ENCODE measurements at places on chromosomes 13 and 19. TPM values are rescaled to one million over a fixed set of nuclear protein-coding genes. Genes with fewer than 3 reads are reported as not detected.

DNA sequence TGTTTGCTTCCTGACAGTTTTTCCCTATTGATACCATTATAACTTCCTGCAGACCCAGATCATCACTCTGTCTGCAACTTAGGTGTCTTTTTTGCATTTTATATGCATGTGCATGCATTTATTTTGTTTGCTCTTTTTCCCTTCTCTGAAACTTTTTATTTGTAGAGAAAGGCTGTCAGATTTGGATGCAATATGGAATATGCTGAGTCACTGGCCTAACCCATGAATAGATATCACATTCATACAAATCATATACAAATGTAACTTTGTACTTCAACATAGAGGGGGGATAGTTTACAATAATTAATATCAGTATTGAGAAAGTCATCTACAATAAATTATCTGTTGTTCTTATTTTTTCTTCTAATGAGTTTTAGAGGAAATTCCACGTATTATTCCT, 1465.0 kb downstream of the EFNB2 start:
- no peak for DNase-seq

DNA sequence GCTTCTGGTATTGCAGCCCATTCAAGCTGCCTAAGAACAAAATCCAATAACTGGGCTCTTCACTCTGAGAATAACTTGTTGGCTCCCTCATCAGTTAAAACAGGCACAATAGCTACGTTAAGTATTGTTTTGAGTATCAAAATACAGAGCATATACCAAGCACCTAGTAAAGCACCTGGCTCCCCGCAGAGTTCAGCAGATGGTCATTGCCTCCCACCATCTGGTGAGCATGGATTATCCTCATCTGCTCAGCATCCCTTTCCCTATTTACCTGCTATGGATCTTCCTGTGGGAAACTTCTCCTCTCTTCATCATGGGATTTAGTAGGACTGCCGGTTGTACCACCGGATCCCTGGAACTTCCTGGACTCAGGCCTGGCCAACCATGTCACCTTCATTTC, 199.2 kb upstream of the MAB21L1 start:
- DNase-seq, result no peak

- no peak for DNase-seq
These were observed 132.7 kb upstream of the RNF113B start for GRCh38 chr13:98309569-98310335.

GRCh38 chr19:32662186-32662585, 12.8 kb downstream of the ANKRD27 start:
- no peak for DNase-seq

DNA sequence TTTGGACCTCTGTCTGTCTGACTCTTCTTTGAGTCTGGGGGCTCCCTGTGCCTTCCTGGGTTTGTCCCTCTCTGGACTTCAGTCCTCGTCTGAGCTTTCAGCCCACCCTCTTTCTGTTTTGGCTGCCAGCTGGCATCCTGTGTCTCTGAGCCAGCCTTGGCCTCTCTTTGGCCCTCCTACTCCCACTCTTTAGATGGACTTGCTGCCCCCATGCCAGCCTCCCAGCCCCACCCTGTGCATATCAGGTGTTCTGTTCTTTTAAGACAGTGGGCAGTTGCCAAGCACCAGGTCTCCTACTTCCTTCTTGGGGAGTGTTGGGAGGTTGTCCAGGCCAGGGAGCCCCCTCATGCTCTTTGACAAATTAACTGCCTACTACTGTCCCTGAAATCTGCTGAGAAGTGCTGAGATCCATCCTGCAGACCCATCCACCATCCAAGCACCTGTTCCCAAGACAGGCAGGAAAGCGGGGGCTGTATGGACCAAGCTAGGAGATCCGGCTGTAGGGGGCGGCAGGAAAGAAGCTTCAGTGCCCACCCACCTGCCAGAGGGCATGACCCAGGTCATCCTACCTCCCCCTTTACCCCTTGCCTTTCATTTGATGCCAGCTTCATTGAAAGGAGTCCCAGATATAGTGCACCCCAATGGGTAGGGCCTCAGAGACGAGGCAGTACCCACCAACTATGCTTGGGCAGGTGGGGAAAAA, 9.6 kb downstream of the CIC start:
- DNase-seq, result no peak

- DNase-seq, result no peak
These were observed 33.0 kb downstream of the USP12 start for GRCh38 chr13:27138457-27139093.

- peak; percentile 57 for DNase-seq
These were observed 3.6 kb downstream of the IFT88 start for GRCh38 chr13:20570517-20570916.

DNA sequence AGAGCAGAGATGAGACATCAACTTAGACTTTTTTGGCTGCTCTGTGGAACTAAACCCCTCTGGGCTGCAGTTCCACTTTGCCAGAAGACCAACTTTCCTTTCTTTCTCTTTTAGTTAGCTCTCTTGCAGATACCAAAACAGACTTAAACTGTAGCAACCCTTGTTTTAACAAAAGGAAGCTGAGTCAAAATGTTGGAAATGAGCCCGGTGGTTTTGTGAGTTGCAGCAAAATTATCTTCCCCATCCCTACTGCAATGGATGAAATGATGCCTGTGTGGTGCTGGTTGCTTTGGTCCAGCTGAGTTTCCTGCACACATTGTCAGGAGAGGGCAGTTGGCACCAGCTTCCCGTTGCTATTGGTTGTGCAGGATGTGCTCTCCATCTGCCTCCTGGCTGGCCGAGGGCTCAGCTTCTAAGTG, 115.3 kb downstream of the LRCH1 start:
- DNase-seq, result peak; percentile 35

DNA sequence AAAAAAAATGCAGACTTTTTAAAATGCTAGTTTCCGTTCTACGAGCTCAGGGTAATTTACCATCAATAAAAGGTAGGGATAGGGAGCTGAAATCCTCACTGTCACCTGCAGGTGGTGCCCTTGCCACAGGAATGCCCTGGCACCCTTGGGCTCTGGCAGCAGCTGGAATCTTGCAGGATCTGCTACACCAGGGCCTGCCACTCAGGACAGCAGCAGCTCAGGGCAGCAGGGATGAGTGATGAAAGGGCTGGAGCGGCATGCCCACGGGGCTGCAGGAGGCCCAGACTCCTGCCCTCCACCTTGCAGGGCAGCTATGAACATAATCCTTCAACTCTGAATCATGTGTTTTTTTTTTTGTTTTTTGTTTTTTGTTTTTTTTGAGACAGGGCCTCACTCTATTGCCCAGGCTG, 54.0 kb downstream of the GNG7 start:
- peak; percentile 10 for DNase-seq

- no peak for DNase-seq
These were observed 15.4 kb upstream of the CCNP start for GRCh38 chr19:40241809-40242384.

DNA sequence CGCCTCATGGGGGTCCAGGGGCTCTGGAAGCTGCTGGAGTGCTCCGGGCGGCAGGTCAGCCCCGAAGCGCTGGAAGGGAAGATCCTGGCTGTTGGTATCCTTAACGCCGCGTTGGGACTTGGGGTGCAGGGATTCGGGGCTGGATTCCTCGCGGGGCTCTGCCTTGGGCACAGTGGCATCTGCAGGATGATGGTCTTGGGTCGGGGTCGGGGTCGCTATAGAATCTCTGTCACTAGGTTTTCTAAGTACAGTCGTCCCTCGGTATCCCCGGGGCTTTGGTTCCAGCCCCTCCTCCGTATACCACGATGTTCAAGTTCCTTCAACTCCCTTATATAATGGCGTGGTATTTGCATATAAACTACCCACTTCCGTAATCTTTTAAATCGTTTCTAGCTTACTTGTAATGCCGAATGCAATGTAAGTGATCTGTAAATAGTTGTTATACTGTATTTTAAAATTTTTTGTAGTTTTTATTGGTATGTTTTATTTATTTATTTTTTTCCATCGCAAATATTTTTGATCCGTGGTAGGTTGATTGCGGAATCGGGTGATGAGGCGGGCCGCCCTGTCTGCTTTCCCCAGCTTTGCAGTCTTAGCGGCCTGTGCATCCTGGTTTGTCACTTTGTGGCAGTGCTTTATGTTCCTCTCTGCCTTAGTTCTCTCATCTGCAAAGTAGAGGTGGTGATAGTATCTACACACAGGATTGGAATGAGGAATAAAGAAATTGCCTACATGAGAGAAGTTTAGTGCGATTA, 606 bp downstream of the ERCC5 start:
- DNase-seq, result peak; percentile 46

DNA sequence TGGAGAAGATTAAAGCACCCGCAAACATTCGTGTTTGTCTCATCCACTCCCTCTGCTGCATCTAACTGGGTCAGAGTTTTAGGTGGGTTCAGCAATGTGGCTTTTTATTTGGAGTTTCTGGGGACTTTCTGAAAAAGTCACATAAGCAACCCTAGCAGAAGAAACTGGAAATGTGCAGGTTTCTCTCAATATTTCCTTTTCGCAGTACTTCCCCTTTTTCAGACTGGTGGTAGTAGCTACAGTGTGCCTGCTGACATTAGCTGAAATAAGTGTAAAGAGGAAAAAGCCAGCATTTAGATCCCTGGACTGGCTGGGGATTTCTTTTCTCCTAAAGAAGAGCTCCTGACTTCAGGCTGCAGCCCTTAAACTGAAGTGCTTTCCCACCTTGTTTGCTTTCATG, 15.9 kb upstream of the OLFM4 start:
- no peak for DNase-seq

- DNase-seq, result no peak
These were observed 196.2 kb downstream of the COL4A1 start for GRCh38 chr13:110110783-110111182.

- peak; percentile 58 for DNase-seq
These were observed 821 bp downstream of the TDRD3 start for GRCh38 chr13:60397704-60398378.

DNA sequence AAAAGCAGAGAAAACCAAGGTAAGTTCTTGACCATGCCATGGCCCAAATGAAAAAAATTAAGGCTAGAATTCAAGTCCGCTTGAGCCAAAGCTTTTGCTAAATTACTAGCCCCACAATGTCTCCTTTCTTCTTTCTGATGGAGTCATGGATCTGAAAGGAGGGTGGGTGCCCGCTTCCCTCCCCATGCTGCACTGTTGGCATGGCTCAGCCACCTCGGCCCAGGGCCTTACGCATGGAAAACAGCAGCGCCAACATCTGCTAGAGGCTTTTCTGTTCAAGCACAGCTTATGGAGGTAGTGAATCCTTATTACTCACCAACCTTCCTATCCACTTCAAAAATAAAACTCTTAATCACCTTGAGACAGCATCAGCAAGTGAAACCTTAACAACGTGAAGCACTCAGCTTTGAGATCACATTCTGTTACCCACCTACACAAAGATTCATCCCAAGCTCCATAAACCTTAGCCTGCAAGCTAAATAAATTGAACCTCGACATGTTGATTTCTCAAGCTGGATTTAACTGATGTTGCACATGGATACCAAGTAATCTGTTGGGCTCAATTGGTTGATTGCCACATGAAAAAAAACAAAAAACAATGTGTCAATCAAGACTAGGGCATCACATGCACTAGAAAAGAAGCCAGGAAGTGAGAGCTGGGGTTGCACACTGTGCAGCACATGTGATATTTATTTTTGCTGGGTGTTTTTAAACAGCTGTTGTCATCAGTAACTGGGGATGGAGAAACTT, 43.4 kb downstream of the TPT1 start:
- no peak for DNase-seq

DNA sequence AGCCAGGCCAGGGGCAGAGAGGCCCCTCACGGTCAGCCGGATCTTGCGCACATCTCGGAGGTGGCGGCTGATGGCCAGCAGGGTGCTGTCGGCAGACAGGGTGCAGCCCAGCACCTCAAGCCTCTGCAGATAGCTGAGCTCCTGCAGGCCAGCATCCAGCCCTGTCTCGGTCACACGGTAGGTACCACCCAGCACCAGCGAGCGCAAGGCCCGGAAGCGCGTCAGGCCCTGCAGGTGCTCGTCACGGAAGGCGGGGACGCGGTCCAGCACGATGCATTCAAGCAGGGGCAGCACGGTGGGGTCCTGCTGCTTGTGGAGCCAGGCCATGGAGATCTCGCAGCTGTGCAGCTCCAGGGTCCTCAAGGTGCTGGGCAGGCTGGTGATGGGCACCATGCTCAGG, 7.7 kb downstream of the FBXL12 start:
- no peak for DNase-seq

- DNase-seq, result no peak
These were observed 55.4 kb downstream of the LRRC63 start for GRCh38 chr13:46267166-46267565.

DNA sequence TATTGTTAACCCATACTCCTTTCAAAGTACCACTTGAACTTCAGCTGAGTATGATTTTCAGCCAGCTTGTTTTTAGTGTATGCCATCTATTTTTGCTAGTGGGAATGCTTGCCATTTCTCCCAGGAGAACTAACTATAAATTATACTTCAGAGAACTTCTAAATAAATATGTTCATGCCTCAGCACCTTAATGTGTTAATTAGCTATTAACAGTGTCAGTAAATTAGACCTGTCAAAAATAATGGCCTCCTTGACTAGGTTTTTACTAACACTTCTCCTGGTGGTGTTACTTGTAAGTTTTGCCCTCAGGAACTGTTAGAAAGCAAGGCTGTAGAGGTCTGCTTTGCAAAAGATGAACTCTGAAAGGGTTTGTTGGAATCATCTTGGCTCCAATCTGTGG, 4.5 kb downstream of the CLDN10 start:
- no peak for DNase-seq

DNA sequence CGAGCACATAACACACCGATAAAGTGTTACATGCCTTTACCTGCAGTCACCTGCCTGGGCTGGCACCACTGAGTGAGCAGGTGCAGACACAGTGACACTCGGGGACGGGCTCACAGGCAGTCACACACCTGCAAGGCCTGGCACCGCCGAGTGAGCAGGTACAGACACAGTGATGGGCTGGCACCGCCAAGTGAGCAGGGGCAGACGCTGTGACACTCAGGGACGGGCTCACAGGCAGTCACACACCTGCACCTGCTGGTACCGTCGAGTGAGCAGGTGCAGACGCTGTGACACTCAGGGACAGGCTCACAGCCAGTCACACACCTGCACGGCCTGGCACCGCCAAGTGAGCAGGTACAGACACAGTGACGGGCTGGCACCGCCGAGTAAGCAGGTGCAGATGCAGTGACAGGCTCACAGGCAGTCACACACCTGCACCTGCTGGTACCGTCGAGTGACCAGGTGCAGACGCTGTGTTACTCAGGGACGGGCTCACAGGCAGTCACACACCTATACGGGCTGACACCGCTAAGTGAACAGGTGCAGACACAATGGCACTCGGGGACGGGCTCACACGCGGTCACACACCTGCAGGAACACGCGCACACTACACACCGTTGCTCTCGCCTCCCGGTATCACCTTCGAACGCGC, 470 bp downstream of the ZNF835 start:
- no peak for DNase-seq

Gene KIR2DL1
- total RNA-seq, result not detected

Gene GPC5
- total RNA-seq, result 2.2 TPM

Gene KLC3
- total RNA-seq, result 26.0 TPM

Gene CYP2F1
- total RNA-seq, result not detected

Gene RYR1
- 21.1 TPM for total RNA-seq

Gene ZSCAN22
- total RNA-seq, result 2.8 TPM

Gene IRGC
- not detected for total RNA-seq

Gene ATXN8OS
- not detected for total RNA-seq

Gene ANGPTL8
- total RNA-seq, result 55.3 TPM

Gene LYPD5
- total RNA-seq, result 16.0 TPM

Gene ZNF442
- 10.2 TPM for total RNA-seq

Gene TMTC4
- 22.9 TPM for total RNA-seq

Gene ZGLP1
- 1.3 TPM for total RNA-seq

Gene JUND
- total RNA-seq, result 129 TPM
